ENCODE measurements at places on chromosomes 7 and 10. TPM values are rescaled to one million over a fixed set of nuclear protein-coding genes. Genes with fewer than 3 reads are reported as not detected.

Gene SVIL
- 58.1 TPM for total RNA-seq

Gene ZNF273
- total RNA-seq, result 5.9 TPM

Gene FKBP9
- 159 TPM for total RNA-seq

Gene CLRN3
- not detected for total RNA-seq

Gene ATOH7
- under 0.01 TPM for total RNA-seq

Gene CYP51A1
- 296 TPM for total RNA-seq

Gene SPDYE9
- not detected for total RNA-seq

Gene TCERG1L
- total RNA-seq, result not detected

Gene JAKMIP3
- under 0.01 TPM for total RNA-seq

Gene RNF32
- 1.5 TPM for total RNA-seq

Gene HSPA14
- 17.2 TPM for total RNA-seq

Gene TWIST1
- total RNA-seq, result 45.0 TPM

Gene HEPACAM2
- not detected for total RNA-seq

Gene PILRA
- total RNA-seq, result 0.39 TPM

Gene DIP2C
- total RNA-seq, result 12.5 TPM
